Body of pancreas (tissue), 4 donors: ENCODE measurements at places on chromosomes 16 and 17. TPM values are rescaled to one million over a fixed set of nuclear protein-coding genes. Genes with fewer than 3 reads are reported as not detected.

DNA sequence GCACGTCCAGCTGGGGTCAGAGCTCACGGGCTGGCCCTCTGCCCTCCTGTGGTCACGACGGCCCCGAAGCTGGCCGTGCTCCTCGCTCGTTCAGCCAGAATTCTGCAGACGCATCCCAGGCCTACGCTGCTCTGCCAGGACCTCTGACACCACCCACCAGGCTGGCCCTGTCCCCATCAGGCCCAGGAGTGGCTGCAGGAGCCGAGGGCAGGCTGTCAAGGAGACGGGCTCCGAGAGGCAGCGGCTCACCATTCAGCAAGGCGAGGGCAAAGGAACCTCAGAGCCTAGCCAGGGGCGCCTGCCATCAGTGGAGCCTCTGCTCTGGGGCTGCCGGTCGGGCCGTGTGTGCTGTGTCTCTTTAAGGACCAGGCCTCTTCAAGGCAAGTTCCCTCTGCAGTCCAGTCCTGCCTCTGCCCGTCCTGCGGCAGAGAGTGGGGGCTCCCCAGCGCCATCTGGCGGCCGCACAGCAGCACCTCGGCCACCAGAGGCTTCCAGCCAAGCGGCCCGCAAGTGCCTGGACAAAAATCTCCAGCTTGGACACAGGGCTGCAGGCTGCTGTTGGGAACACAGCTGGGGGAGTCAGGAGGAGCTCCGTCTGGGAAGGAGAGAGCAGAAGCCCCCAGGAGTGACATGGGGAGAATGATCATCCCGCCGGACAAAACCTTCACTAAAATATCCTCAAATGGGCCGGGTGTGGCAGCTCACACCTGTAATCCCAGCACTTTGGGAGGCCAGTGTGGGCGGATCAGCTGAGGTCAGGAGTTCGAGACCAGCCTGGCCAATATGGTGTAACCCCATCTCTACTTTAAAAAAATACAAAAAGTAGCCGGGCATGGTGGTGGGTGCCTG is 7.4 kb upstream of the ABR start:
- peak; percentile 83 for DNase-seq

GRCh38 chr17:74574489-74575142 is 7.3 kb upstream of the CD300H start:
- no peak for DNase-seq

GRCh38 chr17:7403043-7403726 is 712 bp downstream of the TMEM256 start:
- DNase-seq, result peak; percentile 55

DNA sequence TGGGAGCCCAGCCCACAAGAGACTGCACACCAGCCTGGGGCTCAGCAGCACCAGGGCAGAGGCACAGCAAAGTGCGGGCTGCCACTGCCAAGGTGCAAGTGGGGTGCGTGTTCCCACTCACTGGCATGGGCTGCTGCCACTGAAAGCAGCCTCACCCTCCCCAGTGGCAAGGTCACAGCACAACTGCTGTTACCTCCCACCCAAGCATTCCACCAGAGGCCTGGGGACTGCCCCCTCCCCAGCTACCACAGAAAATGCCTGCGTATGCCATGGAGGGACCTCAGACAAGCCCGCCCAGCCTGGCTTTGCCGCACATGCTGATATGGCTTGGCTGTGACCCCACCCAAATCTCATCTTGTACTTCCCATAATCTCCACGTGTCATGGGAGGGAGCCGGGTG is 33.1 kb downstream of the MEAK7 start:
- DNase-seq, result no peak

DNA sequence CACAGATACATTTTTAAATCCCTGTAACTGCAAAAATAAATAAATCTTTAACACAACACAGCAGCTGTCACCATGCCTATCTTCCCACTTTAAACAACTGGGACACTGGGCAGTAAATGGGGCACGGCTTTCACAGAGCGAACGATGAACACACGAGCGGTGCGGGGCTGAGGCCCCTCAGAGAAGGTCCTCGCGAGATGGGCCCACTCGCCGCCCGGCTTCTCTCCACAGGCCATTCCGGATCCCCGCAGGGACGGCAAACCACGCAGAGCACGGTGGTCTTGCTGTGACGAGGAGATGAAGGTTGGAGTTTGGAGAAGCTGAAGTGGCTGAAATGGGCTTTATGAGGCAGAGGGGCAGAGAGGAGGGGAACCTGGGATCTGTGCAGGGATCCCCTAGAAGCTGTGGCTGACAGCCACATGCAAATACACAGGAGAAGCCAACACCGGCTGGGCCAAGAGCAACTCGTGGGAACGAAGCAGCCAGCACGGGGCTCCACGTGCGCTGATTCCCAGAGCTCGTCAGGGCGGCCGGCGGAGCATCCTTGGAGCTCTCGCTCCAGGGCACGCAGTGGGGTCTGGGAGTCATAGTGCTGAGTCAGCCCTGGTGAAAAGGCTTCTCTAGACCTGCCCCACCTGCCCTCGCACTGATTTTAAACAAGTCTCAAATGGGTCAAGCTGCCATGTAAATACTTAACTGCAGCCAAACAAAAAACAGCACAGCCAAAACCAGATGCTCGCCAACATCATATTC is 31.7 kb downstream of the CCDC57 start:
- no peak for DNase-seq

GRCh38 chr16:48562475-48562874 is 47.5 kb downstream of the N4BP1 start:
- no peak for DNase-seq

DNA sequence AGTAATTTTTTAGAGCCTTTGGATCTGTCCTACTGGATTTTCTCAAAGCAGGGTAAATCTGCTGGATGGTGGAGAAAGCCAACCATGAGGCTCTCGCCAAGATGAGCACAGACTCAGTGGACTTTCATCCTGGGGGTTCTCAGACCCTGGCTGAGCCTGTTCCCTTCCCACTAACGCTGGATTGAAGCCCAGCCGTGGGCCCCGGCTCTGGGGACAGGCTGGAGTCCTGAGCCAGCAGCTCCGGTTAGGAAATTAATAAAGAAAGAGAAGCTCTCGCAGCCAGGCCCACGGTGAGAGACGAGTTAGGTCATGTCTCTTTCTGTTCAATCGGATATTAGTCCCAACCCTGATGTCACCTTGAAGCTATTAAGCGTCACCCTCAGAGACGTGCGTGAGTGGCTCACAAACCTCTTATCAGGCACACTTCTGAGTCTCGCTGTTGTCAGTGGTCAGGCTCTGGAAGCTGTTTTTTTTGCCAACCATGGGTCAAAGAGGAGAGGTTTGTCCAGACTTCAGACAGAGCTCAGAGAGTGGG is 27.1 kb downstream of the MEOX1 start:
- no peak for DNase-seq

- peak; percentile 70 for DNase-seq
Observed at GRCh38 chr16:58515871-58516767, 802 bp downstream of the SETD6 start.

- peak; percentile 76 for DNase-seq
Observed at GRCh38 chr17:35022536-35023063, 40.9 kb downstream of the RFFL start.

DNA sequence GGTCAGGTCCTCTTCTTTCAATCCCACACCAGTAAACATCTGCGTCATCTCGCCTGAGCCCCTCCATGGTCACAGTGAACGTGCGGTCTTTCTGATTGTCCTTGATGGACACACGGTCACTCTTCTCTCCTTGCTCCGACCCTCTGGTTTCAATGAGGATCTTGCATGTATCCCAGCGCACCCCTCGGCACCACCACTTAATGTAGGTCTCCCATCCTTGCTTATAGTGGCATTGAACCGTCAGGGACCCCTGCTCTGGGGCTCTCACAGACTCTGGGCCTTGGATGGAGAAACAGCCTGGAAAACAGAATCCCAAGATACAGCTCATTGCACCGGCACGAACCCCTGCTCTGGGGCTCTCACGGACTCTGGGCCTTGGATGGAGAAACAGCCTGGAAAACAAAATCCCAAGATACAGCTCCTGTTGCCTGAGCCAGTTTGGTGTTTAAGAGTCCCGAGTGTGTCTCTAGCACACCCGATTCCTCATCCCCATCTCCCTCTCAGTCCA is 5.4 kb downstream of the CD300LB start:
- no peak for DNase-seq

DNA sequence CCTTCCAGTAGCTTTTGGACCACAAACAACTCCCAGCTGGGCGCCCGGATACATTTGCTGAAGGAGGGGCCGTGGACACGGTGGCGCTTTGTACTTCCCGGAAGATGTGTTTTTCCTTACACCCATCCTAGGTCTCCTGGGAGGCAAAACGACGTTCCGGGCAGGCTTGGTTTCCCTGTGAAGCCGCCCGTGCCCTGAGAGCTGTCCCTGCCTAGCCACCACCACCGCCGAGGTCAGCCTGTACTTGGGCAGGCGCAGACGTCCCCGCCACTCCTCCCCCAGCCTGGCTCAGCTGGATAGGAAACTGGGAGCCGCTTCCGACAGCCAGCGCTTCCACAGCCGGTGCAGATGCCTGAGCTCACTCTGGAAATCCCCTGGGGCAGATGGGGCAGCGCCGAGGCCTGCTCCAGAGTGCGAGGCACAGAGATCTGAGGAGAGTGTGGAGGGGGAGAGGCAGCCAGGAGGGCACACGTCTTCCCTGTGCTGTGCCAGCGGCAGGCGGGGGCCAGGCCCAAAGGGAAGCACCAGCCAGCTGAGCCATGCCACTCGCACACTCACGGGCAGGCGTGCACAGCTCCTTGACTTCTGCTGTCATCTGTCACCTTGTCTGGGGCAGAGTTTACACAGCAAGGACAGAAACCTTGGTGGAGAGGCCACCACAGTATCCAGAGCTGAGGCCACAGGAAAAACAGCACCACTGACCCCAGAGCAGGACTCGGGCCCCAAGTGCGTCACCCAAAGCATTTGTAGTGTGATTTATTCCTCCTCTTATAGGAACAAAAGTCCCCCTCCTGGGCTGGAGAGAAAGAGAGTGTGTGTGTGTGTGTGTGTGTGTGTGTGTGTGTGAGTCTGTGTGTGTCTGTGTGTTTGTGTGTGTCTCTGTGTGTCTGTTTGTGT is 3.0 kb downstream of the RHBDF2 start:
- peak; percentile 90 for DNase-seq

DNA sequence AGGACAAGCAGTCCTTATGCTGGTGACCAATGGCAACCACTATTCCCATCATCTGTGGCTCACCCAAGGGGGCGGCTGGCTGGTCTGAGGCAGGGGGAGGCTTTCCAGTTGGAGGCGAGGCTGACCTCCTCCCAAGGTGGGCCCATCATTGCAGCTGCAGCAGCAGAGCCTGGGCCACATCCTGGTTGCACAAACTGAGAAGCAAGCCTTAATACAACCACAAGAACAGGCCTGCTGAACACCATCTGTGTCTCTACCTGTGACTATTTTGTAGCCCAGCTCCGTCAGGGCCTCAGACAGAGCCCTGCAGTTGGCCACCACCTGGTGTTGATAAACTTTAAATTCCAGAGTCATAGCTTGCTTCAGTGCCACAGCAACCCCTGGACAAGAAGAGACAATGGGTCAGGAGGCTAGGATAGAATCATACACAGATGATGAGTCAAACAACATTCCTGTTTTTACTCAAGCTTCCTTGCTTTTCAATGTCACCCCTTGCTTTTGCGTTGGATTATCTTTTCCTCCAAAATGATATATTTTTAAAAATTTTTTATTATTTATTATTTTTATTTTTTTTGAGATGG is 17.9 kb downstream of the SMCR8 start:
- no peak for DNase-seq

GRCh38 chr16:31382485-31383161 is 10.5 kb upstream of the ITGAD start:
- DNase-seq, result peak; percentile 83

- no peak for DNase-seq
Observed at GRCh38 chr17:60311936-60312335, 80.0 kb downstream of the USP32 start.

GRCh38 chr16:73149334-73149733 is 101.4 kb upstream of the ZFHX3 start:
- DNase-seq, result no peak

- no peak for DNase-seq
Observed at GRCh38 chr17:60528828-60529227, 2.8 kb upstream of the APPBP2 start.

- DNase-seq, result peak; percentile 28
Observed at GRCh38 chr17:49738456-49739163, 25.3 kb downstream of the FAM117A start.

DNA sequence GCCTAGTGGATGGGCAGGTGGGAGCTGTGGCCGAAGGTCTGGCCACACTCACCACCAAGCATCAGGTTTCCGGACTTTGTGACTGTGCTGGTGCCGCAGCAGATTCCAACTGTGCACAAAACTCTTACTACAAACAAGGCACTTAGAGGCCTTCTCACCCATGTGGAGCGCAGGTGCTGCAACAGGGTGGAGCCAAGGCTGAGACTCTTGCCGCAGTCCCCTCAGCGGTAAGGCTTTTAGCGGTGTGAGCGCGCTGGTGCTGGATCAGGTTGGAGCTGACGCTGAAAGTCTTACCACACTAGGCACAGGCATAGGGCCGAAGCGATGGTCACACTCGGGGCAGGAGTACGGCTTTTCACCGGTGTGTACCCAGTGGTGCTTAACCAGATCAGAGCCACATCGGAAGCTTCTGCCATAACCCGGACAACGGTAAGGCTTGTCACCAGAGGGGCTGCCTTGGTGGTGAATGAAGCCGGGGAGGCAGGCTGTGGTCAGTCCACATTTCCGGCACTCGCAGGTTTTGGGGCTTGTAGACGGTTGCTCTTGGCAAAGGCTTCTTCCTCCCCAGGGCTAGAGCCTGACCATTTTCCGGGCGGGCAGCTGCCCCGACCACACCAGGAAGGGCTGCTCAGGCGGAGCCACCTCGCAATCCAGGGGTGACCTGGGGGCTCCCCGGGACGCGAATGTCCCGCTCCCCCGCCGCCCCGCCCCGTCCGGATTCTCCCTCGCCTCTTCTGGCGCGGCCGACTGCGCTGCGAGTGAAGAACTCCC is 1.0 kb upstream of the ARMC5 start:
- peak; percentile 65 for DNase-seq

- DNase-seq, result no peak
Observed at GRCh38 chr17:33038740-33039139, 47.1 kb downstream of the SPACA3 start.

GRCh38 chr17:75124041-75124818 is 7.3 kb downstream of the NT5C start:
- DNase-seq, result peak; percentile 54

GRCh38 chr16:15443753-15444152 is 9.4 kb downstream of the BMERB1 start:
- no peak for DNase-seq

GCGR gene
- 5.3 TPM for total RNA-seq

VAC14 gene
- total RNA-seq, result 26.5 TPM

MC1R gene
- total RNA-seq, result 3.6 TPM

TSNAXIP1 gene
- total RNA-seq, result not detected

EDC4 gene
- 55.7 TPM for total RNA-seq

NOXO1 gene
- not detected for total RNA-seq

FOXJ1 gene
- 3.4 TPM for total RNA-seq

GPT2 gene
- total RNA-seq, result 52.1 TPM
